ENCODE measurements at places on chromosomes 11 and 22. TPM values are rescaled to one million over a fixed set of nuclear protein-coding genes. Genes with fewer than 3 reads are reported as not detected.

The GRM5 gene
- not detected for polyA plus RNA-seq

The SCARF2 gene
- 1.8 TPM for polyA plus RNA-seq

The IL17RA gene
- 5.0 TPM for polyA plus RNA-seq

The MISFA gene
- polyA plus RNA-seq, result 2.8 TPM

The MMP11 gene
- polyA plus RNA-seq, result 0.66 TPM

Data from adipose tissue (tissue), 3 donors.